ENCODE measurements at places on chromosomes 3 and 15. TPM values are rescaled to one million over a fixed set of nuclear protein-coding genes. Genes with fewer than 3 reads are reported as not detected.

- no peak for DNase-seq
These were observed 497.0 kb upstream of the TBL1XR1 start for GRCh38 chr3:177694316-177694715.

Gene EPHB3
- total RNA-seq = 1.6 TPM

Gene TRPM1
- 0.93 TPM for total RNA-seq

- DNase-seq = no peak
These were observed 213.8 kb downstream of the ARRDC4 start for GRCh38 chr15:98174286-98174685.

GRCh38 chr3:101039285-101039684 is 46.1 kb upstream of the ABI3BP start:
- no peak for DNase-seq

Gene LTF
- total RNA-seq = 4.3 TPM

GRCh38 chr3:110608566-110608965 is 463.1 kb upstream of the NECTIN3 start:
- no peak for DNase-seq

GRCh38 chr15:93987068-93987467 is 244.3 kb upstream of the MCTP2 start:
- DNase-seq = no peak

DNA sequence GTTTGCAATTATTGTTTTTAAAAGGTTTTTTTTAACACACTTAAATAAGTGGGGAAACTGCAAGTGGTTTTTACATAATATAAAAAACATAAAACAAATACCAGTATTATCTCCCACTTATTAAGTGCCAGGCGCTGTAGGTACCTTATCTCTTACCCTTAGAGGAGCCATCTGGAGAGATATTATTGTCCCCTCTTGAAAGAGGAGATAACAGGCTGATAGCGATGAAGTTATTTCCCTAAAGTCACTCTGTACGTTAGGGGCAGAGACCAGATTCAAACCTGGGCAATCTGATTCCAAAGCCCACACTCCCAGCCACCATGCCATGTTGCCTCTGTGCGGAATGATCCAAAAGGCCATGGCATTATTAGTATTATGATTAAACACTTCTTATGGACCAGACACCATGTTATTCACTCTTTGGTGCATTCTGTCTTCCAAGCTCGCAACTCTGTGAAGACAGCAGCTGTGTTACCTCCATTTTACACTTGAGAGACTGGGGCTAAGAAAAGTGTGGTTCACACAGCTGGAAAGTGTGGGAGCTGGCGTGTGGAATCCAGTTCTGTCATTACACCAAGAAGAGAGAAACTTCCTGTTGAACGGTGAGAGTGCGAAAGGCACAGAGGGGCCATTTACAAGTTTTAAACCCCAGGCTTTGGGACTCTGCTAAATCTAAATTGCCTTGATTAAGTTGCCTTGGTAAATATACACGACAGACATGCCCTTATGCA is 79.9 kb upstream of the MITF start:
- DNase-seq = no peak

Gene CTXND1
- total RNA-seq = not detected

- DNase-seq = no peak
These were observed 569.2 kb upstream of the RGMA start for GRCh38 chr15:93658026-93658816.

GRCh38 chr3:174636451-174636850 is 222.7 kb upstream of the NAALADL2 start:
- DNase-seq = no peak

DNA sequence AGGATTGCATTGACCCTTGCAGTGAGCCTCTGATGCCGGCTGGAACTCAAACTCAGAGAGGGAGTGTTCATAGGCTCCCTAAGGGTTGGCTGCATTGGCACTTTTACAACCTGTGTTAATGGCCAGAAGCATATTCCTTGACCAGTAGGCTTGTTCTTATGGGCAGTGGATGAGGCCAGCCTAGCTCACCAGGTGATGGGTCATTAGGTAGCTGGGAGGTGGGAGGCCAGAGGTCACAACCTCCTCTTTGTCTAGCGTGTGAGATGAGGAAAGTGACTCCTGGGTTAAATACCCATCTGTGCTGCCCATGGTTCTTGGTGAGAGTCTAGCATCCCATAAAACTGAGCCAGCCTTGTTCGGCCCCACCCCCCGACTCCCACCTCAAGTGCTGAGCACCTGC is 275.7 kb upstream of the CTNNB1 start:
- no peak for DNase-seq

Gene MBD4
- total RNA-seq = 37.1 TPM

GRCh38 chr3:101158374-101158773 is 162.0 kb downstream of the IMPG2 start:
- DNase-seq = no peak

Gene RHCG
- total RNA-seq = 5.7 TPM

DNA sequence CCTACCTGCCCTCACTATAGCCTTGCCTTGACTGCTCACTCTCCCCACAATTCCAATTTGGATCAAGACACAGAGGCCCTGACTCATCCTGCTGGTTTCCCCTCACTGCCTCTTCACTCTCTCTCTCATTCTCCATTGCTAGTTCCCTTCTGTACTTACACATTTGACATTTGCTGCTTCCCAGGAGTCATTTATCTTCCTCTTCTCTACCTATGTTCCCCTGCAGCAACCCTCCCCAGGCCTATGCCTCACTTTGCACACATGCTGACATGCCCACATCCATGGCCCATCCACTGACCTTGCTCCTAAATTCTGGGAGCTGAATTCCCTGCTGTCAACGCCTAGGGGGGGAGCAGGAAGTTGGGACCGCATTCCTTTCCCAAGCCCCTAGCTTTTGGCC is 82.2 kb downstream of the SRGAP3 start:
- DNase-seq = no peak

DNA sequence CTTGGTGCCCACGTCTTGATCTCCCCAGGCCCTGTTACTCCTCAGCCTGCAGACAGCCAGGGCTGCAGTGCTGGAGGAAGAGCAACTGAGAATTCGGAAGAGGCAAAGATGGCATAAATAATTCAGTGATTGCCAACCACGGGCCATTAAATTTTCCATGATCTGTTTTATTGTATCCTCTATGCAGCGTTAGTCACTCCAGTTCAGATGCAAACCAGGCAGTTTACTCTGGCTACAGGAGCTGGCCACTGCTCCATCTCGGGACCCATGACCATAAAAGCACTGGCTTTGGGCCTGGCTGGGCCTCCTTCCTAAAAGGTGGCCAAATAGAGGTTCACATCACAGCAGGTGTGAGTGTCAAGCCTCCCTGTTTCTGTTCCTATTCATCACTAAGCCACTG is 137.6 kb upstream of the TLE3 start:
- no peak for DNase-seq

Measured in mesenteric fat pad (tissue), 1 donor.